ENCODE measurements at places on chromosomes 1 and 21.

GRCh38 chr1:244834543-244835275 lies 749 bp upstream of the COX20 start:
- no peak for DNase-seq

DNA sequence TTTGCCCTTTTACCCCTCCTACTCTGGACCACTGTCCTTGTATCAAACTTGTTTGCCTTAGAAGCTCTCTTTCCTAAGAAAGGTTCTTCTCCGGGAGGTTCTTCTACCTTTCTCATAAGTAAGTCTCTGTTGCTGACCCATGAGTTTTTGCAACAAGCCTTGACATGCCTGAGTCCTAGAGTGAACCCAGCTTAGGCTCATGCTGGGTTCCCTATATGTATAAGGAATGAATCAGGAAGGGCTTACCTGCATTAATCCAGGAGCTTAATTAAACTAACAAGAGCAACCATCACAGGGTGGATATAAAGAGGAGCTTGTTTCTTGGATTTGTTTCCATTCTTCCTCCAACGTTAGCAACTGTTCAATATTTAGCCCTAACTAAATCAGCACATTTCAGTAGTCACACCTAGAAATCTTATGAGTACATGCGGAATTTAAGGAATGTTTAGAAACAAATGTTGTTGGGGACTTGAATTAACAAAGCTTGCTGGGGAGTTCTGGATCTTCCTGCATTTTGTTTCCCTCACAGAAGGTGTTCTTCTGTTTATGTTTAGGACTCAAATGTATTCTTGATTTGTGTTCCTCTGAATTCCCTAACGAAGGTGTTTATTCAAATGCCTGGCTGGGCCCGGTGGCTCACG lies 64.3 kb upstream of the RAB3GAP2 start:
- no peak for DNase-seq

DNA sequence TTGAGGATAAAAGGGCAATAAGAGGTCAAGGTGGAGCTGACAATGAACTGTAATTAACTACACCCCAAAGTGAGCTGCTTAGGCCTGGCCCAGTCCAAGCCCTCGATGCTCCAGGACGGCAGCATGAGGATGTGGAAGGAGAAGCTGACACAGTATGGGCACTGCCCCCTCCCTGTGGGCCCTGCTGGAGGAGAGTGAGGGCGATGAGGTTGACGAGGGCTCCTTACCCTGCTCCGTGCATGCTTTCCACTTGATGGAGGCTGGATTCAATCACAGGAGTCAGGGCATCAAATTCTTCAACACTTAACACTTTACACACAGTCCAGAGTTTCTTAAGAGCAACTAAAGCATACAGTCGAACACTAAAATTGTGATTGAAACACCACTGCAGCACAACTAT lies 32.4 kb downstream of the COA6 start:
- no peak for DNase-seq

DNA sequence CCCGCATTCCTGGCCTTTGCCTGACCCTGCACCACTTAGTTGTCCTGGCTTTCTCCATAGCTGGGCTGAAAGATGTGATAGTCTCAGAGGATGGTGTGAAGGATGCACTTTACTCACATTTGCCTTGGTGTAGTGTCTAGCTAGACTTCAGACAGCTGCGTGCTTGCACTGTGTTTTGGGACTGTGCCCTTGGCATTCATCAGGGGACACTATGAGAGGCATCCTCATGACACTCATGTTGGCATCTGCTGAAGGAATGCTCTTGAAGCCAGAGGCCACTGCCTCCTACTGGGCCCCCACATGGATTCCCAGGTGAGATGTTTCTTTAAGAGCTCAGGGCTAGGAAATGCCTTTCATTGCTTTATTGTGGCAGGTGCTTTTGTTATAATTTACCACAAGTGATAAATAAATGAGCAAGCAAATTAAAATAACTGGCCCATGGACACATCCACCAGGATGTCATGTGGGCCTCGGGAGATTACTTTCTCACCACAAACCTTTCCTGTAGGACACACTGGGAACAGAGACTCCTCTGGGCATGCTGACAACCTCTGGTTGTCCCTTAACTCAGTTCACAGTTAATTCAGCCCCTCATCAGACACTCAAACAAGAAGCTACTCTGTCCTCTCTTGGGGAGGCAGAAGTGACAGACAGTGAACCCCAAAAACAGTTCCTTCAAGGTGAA lies 99.4 kb upstream of the SPATA6 start:
- no peak for DNase-seq

DNA sequence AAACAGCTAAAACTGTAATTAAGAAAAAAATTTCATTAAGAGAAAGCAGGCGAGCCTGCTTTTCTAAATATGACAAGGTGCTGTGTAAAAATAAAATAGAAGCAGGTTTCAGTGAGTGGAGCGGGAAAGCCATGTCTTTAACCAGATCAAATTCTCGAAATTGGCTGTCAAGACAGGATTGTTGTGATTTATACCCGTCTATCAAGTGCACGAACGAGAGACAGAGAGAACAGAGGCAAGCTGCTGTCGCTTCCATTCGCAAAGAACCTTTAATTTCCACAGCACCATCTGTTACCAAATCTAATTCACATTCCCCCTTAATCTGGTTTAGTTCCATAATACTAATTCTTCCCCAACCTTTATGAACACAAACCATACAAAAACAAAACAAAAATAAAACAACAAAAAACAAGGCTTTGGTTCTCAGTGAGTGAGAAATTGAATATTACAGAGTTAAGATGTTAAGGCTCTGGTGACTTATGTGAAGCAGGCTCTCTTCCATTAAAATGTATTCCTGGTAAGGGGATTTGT lies 35.0 kb downstream of the ESRRG start:
- DNase-seq = no peak
